Tibial nerve (tissue), 4 donors: ENCODE measurements at places on chromosomes 12 and 14.

DNA sequence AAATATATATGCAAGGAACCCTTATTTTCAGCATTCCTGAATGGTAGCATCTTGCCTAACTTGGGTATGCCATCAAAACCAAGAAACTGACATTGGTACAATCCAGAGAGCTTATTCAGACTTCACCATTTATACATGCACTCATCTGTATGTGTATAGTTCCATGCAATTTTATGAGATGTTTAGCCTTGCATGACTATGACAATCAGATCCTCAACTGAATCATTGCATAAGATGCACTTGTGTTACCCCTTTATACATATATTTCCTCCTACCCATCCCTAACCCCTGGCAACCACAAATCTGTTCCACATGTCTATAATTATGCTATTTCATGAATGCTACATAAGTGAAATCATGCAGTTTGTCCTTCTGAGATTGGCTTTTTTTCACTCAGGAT, 37.0 kb upstream of the PPFIBP1 start:
- no peak for DNase-seq

GRCh38 chr12:112018571-112019237, 5.5 kb downstream of the ERP29 start:
- DNase-seq: no peak

DNA sequence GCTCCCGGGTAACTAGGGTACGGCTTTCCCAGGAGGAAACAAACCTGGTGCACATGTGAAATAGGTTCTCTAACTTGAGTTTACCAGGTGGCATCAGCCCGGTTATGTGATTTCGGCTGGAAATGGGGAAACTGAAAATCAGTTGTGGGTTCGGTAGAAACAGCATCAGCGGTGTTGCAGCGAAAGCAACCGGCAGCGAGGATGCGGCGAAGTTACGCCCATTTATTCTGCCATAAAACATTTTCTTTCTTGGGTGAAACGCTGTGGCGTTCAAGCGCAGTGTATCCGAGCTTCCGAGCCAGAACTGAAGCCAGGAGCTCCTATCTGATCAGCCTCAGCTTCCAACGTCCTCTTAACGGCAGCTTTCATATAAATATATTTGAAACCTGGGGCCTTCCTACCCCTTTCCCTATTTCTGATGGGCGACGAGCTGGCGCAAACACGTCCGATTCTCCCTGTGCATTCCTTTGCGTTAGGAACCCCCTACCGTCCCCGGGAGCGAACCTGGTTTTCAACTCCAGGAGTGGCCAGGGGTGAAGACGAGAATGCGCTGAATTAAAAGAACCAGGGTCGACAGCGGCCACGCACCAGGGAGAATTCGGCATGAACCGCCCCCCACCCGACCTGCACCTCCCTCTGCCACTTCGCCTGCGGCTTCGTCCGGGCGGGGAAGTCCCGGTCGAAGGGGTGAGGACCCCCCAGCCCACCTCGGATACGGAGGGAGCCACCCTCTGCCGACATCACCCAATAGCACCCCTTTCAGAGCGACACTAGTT, 1.6 kb downstream of the DPF3 start:
- DNase-seq: no peak

DNA sequence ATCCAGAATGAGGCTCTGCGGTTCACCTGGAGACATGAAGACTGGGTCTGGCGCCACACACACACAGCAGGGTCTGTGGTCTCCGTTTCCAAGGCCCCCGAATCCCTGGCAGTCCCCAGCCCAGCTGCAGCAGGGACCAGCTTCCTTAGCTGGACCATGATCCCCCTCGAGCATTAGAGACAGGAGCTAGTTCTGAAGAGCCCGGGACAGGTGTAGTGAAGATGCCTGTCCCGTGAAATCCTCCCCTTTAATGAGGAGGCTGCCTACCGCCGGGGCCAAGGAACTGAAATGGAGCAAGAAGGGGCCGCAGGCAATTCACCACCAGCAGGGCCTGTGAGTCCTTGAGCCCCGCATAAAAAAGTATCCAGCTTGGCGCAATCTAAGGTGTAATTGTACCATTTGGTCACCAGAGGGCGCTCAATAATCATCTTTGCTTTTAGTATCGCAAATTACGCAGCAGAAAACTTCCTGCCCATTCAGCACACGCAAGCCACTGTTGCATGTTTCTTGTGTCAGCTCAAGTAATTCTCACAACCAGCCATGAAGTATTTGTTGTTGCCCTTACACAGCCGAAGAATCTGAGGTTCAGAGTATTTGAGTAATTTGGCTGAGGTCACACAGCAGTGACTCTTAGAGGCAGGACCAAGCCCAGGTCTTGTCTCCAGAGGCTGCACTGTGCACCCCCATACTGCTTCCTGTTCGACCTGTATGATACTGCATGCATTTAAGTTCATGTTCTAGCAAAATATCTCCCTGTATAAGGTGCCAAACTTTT, 54.3 kb upstream of the PPP2R5C start:
- peak; percentile 53 for DNase-seq

DNA sequence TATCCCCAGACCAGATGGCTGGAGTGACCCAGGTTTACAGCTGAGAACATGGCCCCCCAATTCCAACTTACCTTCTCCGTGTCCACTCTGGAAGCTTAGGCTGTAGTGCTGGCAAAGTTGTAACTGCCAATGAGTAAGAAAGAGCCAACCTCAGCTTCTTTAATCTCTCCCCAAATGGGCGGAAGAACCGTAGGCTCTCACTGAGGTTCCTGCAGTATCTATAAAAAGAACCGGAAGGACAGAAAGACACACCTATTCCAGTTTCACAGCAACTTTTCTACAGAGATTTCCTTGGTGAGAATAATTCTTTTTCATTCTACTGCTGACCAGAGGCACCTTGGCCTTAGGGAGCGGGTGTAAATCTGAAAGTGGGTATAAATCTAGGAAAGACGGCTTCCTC, at the start of gene GPRC5D:
Gene GPRC5D, minus strand, starts transcription at position 135 of the 400 bp plus-strand sequence. CDS start 1,786 bp downstream, outside the sequence.
- DNase-seq: no peak

DNA sequence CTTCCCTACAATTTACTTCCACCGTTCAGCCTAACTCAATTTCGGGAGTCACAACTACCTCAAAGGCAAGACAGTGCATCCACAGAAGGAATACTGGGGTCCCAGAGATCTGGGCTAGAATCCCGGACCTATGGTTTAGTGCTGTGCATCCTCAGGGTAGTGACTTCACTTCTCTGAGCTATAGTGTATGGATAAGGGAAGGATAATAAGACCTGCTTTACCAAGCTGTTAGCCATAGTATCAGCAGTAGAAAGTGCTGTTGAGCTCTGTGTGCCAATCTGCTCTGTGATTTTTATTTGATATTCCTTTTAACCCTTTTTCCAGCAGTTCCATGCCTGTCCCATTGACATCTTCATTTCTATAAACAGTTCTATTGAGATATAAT, 1044.3 kb downstream of the BCL11B start:
- no peak for DNase-seq

- no peak for DNase-seq
Observed at GRCh38 chr12:30896461-30896860, 30.1 kb upstream of the TSPAN11 start.

DNA sequence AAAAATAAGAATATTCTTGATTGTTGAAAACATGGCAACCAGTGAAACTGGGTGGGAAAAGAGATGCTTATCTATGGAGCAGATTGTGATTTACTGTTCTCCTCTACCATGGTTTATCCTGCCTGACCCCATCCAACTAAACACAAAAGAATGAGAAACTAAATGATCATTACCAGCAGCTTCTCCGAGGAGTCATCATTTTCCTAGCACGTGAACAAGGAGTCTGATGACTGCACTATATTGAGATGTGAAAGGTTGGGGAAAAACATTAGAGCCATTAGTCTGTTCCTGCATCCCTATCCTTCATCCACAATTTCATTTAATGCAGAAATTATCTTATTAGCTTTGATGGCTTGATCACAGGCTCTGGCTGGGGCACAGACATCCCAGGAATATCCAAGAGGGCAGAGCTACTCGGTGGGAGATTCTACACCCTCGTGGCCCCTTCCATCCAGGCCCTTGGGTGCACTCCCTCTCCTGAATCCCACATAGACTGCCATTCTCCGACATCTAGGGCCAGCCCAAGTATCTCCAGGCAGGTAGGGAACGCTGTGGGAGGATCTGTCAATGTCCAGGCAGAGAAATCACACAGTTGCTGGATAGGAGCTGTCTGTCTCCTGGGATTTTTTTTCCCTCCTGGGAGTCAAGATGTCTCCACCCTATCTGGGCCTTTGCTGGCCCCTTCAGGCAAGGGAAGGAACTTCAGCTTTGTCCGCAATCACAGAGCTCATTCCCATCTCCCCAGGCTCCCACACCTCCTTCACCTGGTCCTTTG, 43.3 kb upstream of the DHRS4 start:
- peak; percentile 12 for DNase-seq
